AG09309 (cell line): ENCODE measurements at places on chromosomes 7 and 10.

DNA sequence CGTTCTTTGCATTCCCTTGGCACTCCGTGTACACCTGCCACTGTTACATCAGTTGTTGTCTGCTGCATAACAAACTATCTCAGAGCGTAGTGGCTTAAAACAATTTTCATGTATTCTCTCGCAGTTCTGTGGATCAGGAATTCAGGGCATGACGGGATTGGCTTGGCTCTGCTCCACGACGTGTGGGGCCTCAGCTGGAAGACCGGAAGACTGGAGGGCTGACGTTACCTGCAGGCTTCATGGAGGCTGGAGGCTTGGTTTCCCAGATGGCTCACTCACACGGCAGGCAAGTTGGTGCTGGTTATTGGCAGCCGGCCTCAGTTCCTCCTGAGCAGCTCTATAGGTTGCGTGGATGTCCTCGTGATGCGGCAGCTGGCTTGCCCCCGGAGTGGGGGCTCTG is 25.5 kb downstream of the NYAP1 start:
- peak; percentile 42 for DNase-seq

DNA sequence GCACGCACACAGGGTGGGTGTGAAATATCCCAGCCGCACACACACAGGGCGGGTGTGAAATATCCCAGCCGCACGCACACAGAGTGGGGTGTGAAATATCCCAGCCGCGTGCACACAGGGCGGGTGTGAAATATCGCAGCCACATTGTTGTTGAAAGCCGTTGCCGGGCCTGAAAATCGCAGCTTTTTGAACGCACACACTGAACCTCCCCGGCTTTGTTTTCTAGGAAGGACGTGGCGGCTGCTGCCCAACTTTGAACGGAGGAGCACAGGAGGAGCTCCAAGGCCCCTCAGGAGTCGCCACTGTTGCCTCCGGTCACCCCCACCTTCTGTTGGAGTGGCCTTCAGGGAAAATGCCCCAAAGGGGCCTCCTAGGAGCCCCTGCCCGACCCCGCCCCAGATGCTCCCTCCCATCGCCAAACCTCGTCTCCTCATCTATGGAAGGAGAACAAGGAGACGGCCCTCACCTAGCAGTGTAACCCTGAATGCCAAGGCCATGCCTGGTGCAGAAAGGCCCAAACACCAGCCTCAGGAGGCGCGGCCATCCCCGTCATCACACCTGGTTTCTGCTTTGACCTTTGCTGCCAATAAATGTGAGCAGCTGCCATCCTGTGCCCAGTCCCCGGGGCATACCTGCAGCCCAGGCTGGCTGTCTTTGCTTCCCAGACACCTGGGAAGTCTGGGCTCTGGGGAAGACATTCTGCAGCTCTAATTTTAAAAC is 318.6 kb downstream of the PTPRN2 start:
- DNase-seq, result no peak

DNA sequence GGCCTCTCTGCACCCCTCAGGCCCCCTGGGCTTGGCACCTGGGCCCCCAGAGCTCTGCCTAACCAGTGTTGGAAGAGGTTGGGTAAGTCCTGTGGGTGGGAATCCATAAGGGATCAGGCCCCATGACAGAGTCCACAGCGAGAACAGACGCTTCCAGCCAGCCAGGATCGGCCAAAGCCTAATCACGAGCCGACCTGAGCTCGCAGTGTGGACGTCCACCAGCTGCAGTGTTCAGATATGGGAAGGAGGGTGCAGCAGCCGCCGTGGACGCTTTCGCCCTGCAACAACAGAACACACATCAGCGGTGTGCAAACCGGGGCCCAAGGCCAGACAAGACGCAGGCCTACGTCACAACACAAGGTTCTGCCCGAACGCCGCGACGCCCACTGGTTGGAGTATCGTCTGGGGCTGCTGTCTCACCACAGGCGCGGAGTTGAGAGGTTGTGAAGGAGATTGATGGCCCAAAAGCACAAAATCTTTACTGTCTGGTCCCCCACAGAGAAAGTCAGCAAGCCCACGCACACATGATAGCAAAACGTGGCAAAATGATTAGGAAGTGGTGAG is 102.1 kb downstream of the FOXL3 start:
- DNase-seq, result no peak

DNA sequence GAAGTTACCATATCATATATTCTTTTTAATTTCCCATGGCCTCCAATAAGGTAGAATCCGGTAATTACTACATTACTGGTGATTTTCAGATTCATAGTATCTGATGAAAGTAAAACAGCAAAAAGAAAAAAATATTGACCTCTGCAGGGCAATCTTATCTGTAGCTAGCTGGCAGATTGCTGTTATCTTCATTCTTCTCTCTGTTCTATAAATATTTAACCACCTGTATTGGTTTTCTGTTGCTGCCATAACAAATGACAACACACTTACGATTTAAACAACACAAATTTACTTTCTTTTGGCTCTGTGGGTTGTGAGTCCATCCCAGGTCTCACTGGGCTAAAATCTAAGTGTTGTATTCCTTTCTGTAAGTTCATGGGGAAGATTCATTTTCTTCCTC is 164.5 kb downstream of the ZEB1 start:
- DNase-seq, result no peak

GRCh38 chr10:16867556-16867955 is 50.3 kb upstream of the RSU1 start:
- DNase-seq, result no peak

DNA sequence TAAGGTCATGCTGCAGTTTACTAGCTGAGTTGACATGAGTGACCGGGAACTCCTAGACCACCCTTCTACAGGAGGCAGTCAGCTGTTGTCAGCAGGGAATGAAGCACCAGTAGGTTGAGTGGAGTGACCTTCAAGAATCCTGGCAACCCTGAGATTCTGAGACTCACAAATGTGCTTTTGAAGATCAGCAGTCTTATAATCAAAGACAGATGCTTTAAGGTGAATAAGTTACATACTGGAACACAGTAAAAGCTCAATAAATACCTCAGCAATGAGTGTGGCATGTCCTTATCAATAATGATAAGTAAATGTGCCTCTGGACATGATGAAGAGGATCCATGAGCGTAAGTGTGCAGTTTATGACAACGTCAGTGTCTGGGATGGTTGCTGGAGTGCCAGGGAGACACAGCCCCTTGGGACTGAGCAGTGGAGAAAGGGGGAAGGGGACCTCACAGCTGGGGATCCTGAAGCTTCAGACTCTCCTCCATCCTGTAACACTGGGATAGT is 11.9 kb upstream of the OR6V1 start:
- DNase-seq, result peak; percentile 46

DNA sequence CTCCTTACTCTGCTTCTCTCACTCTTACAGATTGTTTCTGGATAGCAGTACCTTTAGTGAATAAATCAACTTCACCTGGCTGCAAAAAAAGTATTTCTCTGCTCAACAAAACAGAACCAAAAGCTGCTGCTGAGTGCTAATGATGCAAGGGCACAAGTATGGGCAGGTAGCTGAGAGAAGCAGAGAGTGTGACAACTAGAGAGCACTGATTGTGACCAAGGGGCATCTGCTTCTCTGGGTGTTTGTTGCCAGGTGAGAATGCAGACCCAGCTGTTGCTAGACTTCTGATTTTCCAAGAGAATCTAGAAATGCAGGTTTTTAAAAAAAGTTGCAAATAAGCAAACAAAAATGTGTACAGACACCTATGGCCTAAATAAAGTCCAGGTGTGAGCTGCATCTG is 25.3 kb upstream of the PPIF start:
- DNase-seq, result no peak

DNA sequence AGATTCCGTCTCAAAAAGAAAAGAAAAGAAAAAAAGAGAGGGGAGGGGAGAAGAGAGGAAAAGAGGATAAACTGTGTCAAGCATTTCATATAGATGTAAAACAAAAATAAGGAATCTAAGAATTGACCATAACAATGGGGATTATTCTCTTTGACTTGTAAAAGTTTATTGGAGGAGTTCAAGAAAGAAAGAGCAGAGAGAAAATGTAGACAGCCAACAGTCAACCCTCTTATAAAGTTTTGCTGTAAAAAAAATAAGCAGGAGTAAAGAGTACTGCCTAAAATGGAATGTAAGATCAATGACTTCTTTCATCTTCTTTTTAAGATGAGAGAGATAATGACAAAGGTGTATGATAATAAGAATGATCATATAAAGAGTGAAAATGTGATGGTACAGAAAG is 87.9 kb downstream of the SNX13 start:
- DNase-seq, result no peak

DNA sequence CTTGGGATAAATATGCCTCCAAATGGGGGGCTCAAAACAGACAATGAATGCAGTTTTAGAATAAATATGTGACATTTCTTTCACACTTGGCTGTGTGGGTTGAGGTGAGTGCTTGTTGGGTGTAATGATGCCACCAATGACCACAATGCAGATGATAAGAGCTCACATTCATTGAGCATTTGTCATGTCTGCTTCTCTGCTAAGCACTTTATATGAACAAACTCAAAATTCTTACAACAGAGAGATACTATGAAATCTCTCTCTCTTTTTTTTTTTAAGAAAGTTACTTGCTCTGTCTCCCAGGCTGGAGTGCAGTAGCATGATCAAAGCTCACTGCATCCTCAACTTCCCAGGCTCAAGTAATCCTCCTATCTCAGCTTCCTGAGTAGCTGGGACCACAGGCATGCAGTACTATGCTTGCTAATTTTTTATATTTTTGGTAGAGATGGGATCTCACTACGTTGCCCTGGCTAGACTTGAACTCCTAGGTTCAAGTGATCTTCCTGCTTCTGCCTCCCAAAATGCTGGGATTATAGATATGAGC is 185.4 kb downstream of the JCAD start:
- no peak for DNase-seq

GRCh38 chr10:73289958-73290357 is 37.5 kb upstream of the MRPS16 start:
- DNase-seq, result no peak

DNA sequence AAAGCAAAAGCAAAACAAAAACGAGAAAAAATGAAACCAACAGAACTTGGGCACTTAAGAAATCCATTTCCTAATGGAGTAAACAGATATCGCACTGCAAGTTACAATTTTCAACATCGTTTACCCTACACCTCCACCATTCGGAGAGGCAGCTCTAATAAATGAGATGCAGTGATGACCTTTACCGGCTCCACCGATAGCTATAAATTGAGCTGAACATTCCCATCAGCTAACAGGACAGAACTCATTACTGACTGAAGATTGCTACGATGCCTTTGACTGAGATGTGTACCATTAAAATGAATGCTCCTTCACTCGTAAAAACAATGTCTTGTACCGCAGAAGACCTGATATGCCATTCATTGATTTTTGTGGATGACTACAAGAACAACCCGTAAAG is 465.6 kb downstream of the DPP6 start:
- DNase-seq, result no peak

- DNase-seq, result no peak
Measured at GRCh38 chr10:103912759-103913158, 5.2 kb downstream of the STN1 start.

- DNase-seq, result no peak
Measured at GRCh38 chr7:15557186-15557585, 4.6 kb downstream of the AGMO start.

DNA sequence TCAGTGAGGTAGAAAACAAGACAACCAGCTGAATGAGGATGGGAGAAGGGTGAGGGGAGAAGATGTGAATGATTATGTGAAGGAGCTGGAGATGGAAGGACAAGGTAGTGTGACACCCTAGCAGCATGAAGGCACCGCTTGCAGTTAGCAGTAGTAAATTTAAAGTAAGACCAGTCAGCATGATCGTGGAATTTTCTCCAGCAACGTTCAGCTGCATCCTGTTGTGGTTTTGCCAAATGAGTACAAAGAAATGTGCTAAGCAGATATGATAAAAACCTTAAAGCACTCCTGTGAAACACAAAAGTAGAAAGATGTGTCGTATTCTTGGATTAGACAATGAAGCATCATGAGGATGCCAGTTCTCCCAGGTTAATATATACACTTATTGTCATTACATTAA is 34.1 kb upstream of the IFRD1 start:
- no peak for DNase-seq

DNA sequence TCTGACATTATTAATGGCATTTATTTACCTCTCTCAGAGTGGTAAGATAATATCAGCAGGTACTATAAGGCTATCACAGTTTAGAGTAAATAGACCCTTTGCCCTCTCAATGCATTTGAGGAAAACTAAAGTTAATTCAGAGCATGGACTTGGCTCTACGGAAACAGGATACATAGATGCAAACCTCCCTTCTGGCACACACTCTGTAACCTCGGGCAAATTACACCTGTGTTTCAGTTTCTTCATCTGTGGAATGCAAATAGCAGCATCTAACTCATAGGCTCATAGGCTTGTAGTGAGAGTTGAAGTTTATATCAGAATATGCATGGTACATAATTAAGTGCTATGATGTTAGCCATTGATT is 5.6 kb downstream of the RAPGEF5 start:
- DNase-seq, result no peak

DNA sequence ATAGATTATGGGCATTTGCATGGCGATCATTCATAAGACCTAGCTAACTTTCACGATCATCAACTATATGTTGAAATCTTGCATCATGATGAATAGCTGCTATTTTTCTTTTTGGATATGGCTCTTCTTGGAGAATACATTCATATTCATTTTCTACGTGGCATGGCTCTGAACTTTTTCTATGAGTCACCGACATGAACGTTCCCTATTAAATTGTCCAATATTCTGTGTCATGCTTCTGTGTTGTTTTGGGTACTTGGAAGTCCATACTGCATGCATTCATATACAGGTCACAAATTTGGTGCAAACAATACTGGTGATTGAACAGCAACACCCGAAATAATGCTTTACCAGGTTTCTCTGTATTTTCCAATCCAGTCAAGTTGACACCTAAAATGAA is 37.9 kb upstream of the ANKRD1 start:
- DNase-seq, result no peak

GRCh38 chr7:49926720-49927119 is 153.3 kb downstream of the VWC2 start:
- DNase-seq, result no peak

DNA sequence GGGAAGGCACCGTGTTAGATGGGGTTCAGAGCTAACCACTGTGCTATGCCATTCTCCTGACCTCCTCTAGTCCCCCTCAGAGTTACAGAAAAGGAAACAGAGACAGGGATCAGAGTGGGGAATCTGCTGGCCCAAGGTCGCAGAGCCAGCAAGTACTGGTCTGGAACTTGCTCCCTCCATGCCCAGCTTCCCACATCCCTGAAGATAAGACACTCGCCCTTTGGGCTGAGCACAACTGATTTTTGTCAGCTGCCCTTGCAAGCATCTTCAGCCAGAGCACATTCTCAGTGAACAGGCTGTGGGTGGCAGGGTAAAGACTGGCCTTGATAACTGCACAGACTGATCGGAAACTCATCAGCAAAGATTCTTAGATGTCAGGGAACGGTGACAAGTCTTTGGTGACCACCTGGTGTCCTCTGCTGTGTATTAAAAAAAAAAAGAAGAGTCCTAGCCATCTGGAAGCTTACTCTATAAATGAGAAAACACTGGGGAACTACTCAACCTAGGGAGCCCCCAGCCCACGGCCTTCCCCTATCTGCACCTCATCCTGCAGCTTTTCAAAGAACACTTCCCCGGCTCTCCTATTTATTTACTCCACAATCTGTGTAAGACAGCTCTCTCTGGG is 1.3 kb upstream of the SORBS1 start:
- DNase-seq, result no peak
